ENCODE measurements at places on chromosomes 3 and 15.

DNA sequence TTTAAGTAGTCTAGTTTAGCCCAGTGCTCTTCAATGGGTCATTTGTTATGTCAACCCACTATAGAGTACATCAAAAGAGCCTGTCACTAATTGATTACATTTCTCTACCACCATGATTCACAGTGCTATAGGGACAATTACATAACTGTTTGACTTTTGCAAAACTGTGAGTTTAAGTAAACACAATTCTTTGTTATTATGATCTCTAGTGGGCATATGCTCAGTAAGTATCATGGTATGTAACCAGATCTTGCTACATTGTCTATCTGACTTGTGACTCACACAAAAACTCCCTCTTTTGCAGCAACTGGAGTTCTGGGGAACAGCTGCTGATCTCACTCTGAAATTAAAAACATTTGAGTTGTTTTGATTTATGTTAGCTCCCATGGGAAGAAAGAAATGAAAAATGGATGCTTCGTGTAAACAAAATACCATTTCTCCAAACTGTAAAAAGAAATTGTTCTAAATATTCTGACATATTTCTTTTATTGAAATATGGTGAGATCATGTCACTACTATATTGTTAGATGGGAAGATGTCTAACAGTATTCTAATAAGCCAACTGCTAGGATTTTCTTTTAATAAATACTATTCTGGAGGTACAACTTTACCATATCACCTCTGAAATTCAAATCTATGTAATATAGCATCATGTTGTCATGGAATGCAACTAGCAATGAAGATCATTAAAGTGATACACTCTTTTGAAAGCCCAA, 470.4 kb downstream of the ROBO1 start:
- no peak for DNase-seq

DNA sequence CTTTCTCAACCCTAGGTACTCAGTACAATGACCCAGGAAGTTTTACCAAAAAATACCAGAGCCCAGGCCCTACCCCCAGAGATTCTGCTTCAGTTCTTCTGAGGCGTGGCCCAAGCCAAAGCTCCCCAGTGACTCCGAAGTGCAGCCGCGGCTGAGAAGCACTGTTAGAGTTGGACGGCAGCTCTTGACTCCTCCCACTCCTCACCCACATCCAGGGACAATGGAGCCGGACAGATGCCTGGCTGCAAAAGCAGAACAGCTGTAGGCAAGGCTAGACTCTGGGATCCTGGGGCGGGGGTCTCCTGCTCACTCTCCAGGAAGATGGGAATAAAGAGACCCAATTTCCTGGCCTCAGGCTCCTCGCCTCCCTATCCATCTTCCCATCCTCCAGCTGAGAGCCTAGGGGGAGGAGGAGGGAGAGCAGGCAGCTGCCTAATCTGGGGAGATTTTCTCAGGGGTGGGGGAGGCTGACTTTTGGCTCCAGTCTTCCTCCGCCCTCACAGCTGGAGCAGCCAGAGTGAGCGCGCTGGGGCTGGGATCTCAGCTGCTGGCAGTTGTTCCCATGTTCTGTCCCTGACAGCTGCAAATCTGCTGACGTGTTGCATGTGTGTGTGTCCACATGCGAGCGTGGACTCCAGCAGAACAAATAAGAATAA, 223.8 kb downstream of the OPA1 start:
- peak; percentile 17 for DNase-seq

DNA sequence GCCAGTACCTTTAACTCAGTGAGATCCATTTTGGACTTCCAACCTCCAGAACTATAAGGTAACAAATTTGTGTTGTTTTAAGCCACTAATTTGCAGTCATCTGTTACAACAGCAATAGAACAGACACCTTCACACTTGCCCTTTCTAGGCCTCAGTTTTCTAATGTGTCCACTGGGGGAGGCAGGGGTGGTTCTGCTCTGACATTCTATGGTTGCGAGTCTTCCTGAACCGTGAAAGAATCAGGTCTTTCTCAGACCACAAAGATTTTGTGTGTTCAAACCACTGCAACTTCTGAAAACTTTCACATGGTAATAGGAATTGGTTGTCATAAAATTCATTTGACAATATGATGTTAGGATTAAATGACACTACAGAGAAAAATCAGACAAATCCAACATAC, 26.8 kb upstream of the CSTA start:
- DNase-seq = no peak

GRCh38 chr15:33844186-33844585, 124.1 kb upstream of the CHRM5 start:
- DNase-seq = no peak

DNA sequence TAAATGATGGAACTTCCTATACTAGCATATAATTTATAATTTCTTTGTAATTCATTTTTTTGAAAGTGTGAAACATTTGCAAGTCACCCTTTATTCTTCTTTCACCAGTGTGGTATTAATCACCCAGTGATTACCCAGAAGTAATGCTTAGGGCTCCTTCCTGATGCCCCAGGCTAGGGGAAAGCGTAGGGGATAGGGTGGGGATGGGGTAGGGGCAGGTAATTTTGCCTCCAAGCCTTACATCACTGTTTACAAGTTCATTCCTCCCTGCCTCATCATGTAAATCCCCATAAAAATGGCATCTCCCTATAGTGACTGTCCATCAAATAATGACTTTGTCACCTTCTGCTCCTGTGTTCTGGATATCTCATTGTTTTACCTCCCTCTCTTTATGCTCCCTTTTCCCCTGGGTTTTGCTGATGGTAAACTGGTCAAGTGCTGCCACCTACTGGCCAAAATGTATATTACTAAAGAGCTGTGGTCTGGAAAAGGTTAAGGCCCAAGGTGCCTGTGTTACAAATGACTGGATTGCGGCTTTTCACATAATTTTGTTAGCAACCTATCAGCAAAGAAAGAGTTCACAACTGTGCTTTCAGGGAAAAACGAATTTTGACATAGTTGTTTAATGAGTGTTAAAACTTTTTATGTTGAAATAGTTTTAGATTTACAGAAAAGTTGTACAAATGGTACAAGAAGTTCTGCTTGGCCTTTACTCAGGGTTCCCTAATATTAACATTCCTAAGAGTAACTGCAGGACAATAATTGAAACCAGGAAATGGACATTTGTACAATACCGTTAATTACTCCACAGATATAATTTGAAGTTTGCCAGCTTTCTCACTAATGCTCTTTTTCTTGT, 54.7 kb downstream of the ONECUT1 start:
- peak; percentile 24 for DNase-seq

DNA sequence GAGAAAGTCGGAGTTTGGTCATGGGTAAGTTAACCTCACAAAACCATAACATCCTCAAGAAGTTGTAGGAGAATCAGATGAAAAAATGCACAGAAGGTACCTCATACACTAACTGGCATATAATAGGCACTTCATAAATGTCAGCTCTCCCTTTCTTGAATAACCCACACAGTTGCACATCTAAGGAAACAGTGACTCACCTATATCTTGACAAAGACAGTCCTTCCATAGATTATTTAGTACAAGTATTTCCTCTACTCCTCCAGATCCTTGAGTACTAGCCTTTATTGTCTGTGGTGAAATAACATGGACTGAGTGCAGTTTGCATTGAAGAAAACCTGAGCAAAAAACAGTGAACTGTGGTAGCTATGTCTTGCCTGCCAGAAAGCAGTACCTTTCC, 46.6 kb downstream of the MAGI1 start:
- DNase-seq = no peak

DNA sequence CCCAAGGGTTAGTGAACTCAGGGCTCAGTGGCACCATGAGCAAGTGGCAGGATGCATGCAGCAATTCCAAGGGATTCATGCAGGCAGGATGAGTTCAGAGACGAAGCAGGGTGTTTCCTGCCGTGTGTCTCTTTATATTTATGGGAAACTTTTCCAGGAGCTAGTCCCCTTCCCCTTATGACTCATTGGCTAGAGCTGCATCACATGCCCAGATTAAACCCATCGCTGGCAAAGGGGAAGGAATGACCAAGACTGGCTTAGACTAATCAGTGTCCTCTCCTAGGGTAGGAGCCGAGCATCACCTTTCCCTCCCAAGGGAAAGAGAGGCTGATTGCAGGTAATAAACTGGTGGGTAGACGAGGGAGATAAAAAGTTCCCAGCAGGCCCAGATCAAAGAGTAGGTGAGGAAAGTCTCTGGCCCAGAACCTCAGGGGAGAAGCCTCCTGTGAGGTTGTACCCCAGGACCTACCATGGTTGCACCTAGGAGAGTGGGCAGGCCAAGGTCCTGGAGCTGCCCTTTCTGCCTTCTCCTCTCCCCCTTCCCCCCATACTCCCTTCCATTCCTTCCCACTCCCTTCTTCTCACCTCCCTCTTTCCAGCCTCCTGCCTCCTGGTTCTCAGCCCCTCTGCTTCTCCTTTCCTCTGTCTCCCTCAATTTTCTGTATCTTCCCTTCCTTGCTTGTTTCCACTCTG, 67.8 kb upstream of the ITGA11 start:
- DNase-seq = no peak

DNA sequence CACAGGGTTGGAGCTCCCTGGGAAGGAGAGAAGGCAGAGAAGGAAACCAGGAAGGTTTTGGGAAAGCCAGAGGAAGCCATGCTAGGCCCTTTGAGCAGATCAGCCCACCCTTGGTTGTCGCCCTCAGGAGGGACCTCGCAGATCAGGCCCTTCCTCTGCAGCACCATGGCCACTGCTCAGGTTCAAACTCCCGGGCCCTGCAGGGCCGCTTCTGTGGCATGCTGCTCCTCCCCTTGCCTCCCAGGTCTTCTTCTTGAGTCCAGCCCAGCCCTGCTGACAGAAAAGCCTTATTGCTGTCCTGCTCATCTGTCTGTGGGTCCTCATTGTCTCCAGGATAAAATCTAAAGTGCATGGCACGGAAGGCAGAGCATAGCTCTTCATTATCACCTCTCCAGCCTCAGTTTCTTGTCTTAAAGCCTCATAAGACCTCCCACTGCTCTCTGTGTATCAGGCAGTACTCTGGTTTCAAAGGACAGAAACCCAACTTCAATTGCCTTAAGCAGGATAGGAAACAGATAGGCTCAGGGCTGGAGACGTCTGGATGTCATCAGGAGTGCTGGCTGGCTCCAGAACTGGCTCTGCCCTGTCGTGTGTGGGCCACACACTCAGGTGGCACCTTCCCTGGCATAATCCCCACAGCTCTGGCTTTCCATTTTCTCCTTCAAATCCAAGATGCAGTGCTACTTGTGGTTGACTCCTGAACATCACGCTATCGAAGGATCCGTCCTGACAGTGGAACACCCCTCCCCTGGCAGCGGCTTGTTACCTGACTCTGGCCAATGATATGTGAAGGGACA, 118.5 kb downstream of the EEFSEC start:
- no peak for DNase-seq

DNA sequence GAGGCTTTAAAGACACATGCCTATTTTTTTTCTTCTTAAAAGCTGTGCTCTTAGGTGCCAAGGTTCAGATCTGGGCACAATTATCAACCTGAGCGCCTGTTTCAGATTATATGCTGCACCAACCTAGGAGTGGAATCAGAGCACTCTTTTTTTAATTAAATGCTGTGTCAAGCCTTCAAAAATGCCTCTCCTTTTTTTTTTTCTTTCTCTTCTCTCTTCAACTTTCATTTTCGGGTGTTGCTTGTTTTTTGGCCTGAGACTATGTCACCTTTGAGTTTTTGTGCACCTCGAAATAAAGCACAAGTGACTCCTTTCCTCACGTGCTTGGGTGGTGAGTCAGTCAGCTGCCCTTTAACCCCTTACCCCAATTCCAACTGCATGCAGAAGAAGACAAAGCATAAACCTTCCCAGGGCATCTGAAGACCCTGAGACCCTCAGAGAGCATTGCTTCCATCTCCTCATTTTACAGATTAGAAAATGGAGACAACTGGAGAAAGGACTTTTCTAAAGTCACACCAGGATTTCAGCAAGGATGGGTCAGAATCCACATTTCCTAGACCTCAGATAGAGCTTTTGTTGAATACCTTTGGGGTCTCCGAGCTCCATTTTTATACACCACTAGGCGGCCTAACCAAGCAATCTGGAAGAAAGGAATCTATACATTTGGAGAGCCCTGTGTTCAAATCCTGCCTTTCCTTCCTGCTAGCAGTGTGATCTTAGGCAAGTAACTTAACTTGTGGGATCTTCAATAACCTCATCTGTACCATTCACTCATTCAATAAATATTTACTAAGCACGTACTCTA, 631 bp upstream of the PRICKLE2 start:
- no peak for DNase-seq

GRCh38 chr15:36608180-36608579, 28.8 kb downstream of the CDIN1 start:
- no peak for DNase-seq

DNA sequence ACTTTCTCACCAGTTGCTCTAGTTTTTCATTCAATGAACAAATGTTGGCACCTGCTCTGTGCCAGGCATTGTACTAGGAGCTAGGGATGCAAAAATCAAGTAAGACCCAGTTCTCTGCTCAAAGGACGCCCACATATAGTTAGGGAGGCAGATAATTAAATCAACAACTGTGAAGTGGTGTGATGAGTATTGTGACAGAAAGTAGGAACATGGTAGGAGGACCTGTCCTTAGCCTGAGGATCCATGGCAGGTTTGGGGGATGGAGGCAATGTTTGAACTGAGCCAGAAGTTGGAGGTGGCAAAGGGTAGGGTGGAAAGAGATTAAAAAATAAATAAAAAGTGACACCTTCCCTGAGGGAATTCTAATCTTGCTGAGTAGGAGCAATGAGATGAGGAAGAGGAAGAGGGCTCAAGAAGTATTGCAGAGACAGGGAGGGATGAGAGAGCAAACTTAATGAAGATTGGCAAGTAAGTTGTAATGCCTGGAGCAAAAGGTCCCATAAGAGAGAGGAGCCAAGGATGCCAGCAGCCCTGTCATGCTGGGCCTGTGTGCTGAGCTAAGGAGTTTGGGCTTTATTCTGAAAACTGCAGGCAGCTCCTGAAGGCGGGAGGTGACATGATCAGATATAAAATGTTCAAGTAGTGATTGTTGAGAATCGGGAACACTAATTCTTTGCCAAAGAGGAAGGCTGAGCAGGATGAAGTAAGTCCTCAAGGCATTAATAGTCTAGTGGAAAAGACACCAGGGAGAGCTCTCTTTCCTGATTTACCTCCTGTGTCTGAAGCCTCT, 184.3 kb upstream of the PPP2R3A start:
- no peak for DNase-seq
